ENCODE measurements at places on chromosomes 7 and 10.
A peak's percentile ranks its signal among the peaks of the same experiment; 100 is the strongest.

DNA sequence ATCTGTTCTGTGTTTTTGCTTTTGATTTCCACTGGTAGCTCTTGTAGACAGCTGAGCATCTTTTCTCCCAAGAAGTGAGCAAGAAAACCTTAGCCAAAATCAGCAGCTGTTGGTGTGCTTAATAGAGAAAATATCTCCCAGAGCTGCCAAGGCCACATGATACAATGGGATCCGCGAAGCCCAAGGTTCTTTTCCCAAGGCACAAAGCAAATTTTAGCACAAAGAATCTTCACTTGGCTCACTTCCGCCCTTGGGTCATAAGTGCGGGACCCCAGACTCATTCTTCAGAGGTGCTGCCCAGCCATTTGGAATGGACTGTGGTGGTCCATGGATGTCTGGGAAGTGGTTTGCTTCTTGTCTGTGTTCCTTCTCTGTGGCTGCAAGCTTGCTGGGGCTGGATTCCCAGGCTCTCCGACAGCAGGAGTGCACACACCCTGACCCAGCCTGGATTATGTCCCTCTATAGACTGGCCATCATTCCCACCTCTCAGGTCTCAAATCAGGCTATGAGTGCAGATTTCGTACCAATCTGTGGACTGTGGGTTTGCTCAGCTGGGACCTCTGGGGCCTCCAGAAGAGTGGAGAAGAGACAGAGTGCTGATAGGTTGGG, 93.0 kb upstream of the TMEM72 start:
- DNase-seq = no peak

GRCh38 chr10:13784067-13784466, 197.3 kb downstream of the PRPF18 start:
- peak; percentile 46 for DNase-seq

- DNase-seq = no peak
These were observed 69.1 kb downstream of the NKX6-2 start for GRCh38 chr10:132716691-132717490.

- no peak for DNase-seq
These were observed 120.0 kb downstream of the ADAM12 start for GRCh38 chr10:126268013-126268920.

DNA sequence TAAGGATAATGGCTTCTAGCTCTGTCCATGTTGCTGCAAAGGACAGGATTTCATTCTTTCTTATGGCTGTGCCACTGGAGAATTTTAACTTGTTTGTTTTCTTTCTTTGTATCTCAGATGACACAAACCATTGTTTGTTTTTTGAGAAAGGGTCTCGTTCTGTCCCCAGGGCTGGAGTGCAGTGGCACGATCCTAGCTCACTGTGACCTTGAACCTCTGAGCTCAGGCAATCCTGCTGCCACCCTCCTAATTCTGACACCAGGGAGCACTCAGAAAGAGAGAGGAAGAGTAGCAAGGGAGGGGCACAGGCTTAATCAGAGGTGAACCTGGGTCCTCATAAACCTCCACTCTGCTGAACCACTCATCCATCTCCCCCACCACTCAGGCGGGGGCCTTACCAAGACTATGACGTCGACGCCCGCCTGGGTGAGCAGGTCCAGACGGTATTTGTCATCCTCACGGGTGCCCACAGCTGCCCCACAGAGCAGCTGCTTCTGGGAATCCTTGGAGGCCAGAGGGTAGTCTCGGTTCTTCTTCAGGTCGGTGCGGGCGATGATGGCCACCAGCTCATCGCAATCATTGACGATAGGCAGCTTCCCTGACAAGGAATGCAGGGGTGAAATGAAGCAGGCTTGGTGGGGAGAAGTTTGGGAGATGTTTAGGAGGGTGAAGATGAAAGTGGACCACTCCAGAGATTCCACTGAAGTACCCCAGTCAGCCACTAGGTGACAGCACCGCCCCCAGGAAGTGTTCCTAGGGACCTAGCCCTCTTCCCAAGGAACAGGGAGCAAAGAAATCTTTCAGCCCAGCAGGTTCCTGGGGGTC, 11.6 kb downstream of the IMPDH1 start:
- peak; percentile 79 for DNase-seq

DNA sequence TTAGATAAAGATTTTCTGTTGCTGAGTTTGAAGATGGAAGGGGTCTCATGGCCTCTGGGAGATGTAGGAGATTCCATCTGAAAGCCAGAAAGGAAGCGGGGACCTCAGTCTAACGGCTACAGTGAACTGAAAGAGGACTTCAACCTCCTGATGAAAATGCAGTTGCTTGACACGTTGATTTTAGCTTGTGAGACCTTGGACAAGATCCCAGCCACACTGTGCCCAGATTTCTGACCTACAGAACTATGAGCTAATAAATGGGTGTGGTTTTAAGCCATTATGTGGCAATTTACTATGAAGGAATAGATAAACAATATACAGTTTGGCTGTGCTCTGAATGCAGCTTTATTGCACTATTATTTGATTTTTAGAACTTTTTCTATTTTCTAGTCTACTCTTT, 342.3 kb upstream of the SEMA3D start:
- DNase-seq = no peak

- DNase-seq = no peak
These were observed 76.0 kb upstream of the NKX6-2 start for GRCh38 chr10:132861884-132862461.

Measured in SK-MEL-5 (cell line).